ENCODE measurements at places on chromosomes 4 and X.

- DNase-seq, result no peak
These were observed 45.4 kb upstream of the STIM2 start for GRCh38 chr4:26815199-26815598.

DNA sequence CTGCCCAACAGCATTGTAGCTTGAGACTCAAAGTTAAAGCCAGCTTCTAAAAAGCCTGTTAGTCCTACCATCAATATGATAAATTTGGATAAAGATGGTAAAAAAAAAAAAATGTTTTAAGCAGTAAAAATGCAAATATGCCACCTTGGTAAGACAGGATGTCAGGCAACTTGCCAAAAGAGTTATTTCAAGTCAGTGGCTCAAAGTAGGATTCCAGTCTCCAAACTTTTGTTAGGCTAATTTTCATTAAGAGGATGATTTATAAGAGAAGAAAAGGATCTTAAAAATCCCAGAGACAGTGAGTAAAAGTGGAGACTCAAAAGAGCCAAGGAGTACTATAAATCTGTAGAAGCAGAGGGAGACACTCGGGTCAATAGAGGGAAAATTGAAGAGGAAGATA lies 47.5 kb downstream of the GASK1B start:
- no peak for DNase-seq

DNA sequence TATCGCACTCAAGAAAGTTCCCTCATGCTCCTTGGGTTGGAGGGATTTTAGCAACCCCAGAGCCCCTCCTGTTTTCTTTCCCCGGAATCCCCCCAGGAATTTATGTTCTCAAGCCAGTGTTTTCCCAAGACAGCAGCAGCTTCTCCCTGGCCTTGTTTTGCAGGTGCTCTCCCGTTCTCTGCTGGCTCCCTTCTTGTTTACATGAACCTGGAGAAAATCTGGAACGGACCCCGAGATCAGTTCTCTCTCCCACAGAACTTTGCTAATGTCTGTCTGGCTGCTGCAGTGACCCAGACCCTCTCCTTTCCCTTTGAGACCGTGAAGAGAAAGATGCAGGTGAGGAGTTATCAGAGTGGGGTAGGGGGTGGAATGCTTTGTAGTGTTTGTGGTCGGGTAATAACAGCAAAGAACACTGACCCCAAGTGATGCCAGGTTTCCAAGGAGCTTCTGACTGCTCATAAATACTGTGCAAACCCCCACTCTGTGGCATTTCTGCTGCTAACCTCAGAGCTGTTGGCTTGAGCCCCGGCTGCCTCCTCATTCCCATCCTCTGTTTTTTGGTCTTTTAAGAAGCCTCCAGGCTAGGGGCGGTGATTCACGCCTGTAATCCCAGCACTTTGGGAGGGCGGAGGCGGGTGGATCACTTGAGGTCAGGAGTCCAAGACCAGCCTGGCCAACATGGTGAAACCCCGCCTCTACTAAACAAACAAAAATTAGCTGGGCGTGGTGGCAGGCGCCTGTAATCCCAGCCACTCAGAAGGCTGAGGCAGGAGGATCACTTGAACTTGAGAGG lies 11.1 kb downstream of the SLC25A43 start:
- no peak for DNase-seq

- DNase-seq, result no peak
These were observed 36.0 kb downstream of the CCNG2 start for GRCh38 chr4:77193046-77193445.

DNA sequence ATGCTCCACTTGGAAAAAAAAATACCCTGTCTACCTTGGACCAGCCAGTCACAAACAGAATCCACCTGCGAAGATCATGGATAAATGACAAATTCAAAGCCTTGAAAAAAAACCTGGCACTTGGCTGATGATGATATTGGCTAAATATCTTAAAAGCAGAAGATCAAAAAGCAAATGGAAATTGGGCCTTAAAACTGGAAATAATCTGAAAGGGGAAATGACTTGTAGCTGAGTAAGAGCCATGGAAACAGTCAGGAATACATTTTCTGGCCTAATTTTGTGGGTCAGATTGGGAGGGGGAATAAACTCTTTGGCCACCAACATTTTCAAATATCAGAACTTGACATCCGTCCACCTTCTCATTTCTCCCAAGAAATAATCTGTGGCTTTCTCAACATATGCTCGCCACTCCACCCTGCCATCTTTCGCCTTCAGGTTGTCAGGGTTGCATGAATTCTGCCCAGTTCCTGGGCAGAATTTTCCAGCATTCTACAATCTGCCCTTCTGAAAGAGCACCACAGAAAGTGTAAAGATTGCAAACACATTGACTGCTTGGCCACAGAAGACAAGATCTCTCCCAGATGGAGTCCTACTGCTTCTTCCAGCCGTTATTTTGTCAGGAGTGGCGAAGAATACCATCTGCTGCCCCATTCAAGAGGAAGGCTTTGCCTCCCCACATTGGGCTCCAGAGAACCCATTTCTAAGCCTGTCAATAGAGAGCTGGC lies 1.7 kb upstream of the NDP start:
- DNase-seq, result no peak

DNA sequence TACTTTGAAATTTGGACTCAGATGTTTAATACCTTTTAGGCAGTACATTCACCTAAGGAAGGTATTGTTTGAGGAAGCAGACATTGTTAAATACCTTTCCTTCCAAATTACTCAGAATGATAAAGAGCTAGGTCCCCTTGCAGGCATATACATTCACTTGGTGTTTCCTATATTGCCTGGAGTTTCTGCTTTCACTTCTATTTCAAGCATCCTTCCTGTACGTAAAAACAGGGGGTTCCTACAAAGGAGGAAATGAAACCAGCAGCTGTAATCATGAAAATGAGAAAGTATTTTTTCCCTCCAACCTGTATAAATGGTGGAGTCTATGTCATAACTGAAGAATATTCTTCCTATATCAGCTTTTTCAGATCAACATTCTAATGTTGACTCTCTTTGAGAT lies 90.4 kb upstream of the RASGEF1B start:
- no peak for DNase-seq

DNA sequence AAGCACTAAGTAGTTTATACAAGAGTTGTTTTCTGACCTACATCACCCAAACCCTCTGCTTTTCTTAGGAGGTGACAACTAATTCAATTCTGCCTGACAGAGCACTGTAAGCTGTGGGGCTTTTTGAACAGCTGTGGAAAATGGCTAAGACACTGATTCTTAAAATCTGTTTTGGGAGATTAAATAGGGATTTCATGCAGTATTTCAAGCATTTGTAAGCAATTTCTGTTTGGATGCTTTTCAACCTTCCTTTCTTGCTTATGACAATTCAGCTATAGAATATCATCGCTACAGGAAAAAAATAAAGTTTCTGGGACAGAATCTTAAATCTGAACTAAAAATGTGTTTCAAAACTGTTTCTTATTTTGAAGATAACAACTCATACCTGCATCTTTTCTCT lies 459.5 kb downstream of the RAPGEF2 start:
- DNase-seq, result no peak

Data from esophagus muscularis mucosa (tissue), 4 donors.